ENCODE measurements at places on chromosomes 4 and X.

GRCh38 chr4:38576767-38577166, 87.2 kb upstream of the KLF3 start:
- DNase-seq = no peak

GRCh38 chr4:151407466-151408379, 1.3 kb upstream of the FHIP1A start:
- DNase-seq = no peak

DNA sequence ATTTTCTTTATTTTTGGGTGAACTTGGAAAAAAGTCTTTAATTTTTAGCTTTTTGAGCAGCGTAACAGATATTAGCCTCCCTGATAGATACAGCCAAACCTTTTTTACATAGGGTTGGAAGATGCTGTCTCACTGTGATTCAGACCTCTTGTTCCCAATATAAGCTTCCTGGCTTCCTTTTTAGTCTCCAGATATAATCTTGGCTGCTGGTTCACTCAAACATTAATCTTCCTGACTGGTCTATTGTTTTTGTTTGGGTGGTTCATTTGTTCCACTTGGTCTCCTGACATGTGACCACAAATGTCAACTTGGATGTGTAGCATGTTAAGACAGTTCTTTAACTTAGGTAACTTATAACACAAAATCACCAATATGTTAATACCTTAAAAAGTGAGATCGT, 23.0 kb downstream of the RPA4 start:
- DNase-seq = no peak

GRCh38 chr4:165715211-165715610, 157.8 kb upstream of the TLL1 start:
- DNase-seq = no peak

DNA sequence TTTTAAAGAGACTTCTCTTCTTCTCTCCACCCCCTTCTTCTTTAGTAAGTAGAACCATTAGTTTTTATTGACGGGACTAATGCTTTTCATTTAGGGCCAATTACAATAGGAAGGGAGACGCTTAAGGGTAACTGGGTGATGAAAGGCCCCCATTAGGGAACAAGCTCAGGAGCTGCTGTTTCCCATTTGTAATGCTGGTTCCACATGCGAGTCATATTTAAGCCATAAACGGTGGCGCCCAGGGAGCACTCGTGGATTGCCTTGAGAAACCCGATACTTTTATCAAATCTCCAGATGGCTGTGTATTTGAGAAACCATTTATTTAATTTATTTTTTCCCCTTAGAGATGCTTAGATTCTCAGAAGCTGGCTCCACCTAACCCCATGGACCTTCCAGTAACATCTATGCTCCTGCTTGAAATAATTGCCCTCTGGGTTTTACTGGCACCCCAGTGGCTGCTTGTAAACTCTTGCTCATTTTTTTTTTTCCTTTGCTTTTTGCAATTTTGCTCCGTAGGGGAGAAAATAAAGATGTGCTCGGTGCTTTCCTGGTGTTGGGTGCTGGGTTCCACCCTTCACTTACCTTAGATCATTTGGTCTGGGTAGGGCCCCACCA, 124.2 kb upstream of the MSX1 start:
- DNase-seq = no peak

GRCh38 chr4:77742054-77742453, 77.1 kb downstream of the CNOT6L start:
- DNase-seq = no peak

GRCh38 chrX:1389993-1390285, 2.0 kb downstream of the SLC25A6 start:
- DNase-seq = no peak

GRCh38 chr4:79199743-79200142, 126.1 kb downstream of the NAA11 start:
- DNase-seq = peak; percentile 61

GRCh38 chr4:27327421-27328181, 467.0 kb downstream of the STIM2 start:
- no peak for DNase-seq

DNA sequence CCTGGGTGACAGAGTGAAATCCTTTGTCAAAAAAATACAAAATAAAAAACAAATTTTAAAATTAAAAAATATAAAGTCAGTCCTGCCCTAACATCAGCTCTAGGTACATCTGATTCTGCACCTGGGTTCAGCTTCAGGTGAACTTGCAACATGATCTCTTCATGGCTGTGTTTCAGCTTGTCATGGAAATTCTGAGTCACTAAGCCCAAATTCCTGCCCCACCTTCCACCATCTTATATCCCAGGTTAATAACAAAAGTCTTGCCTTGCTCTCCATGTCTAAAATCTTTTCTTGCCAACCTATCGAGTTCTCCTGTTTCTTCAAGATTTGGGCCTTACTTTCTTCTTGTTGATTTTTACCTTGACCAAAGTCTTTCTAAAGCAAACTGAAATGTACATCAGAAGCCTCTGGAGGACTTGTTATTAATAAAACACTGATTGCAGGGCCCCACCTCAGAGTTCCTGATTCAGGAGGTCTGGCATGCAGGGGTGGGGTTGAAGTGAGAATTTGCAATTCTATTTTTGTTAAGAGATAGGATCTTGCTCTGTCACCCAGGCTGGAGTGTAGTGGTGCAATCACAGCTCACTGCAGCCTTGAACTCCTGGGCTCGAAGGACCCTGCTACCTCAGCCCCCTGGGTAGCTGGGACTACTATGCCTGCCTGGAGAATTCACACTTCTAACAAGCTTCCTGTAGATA, 125.8 kb upstream of the VCX3A start:
- DNase-seq = no peak

DNA sequence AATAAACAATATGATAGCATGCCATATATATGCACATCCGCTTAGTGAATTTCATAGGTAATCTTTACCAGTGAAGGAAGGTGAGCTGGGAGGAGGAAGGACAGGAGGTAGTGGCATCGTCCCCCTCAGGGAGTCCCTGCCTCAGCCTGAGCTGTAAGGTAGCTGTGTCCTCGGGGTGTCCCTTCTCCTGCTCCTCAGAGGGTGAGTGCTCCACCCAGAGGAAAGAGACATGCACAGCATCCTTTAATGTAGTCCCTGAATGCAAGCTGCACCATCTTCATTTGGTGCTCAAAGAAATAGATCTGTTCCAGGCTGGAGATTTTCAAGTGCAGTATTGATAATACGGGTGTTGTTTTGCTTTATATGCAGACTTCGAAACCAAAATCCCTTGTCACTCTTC, 330.4 kb upstream of the SFRP2 start:
- no peak for DNase-seq

- DNase-seq = no peak
Measured at GRCh38 chr4:15605537-15605936, 49.6 kb downstream of the FBXL5 start.

DNA sequence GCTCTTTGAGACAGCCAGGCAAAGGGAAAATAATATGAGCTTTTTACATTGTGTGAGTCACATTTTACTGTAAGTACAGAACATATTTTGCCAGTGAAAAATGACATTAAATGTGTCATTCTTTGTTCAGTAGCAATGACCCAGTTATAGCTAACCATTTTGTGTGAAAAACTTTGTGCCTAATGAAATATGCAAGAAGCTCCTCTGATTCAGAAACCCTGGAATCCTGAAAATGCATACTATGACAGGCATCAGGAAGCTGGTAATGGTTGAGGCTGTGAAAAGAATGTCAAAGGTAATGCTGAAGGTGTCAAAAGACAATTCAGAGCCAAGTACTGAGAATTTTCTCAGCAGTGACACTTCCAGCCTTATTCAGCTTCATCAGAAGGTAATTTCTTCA, 549.5 kb upstream of the SMIM31 start:
- no peak for DNase-seq

- DNase-seq = no peak
Measured at GRCh38 chrX:29890004-29890403, 325.4 kb upstream of the MAGEB2 start.

DNA sequence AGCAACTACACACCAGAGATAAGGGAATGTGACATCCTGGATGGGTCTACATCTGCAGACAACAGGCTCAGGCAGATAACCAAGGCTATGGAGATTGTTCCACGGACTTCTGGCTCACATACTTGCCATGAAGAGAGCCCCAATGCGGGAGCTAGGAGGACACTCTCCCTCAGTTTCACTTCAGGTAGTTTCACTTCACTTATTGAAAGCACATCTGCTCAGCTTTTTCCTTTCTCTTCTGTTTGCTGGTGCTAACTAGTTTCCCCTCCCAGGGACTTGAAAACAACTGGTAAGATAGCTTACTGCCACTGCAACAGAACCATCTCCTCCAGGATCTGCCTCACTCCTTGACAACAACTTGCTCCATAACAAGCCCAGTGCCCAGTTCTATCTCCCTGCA, 1.4 kb upstream of the CT47C1 start:
- no peak for DNase-seq

GRCh38 chrX:134020910-134021309, 35.5 kb upstream of the GPC3 start:
- DNase-seq = no peak

DNA sequence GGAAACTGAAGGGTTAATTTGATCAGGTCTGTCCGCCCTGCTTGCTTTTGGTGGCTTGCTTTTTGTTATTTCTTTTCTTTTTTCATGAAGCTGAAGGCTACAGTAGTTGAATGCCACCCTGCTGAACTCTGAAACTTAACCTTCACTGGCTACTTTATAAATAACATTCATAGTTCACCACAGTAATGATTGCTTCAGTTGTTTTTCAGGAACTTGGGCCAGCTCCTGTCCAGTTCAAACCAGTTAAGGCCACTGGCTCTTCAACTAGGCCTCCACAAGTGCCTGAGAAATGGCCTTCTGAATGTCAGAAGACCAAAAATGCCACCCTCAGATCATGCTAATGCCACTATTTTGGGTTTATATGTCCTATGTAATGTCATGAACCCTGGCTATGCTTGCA, 7.7 kb upstream of the ASB9 start:
- DNase-seq = no peak

- no peak for DNase-seq
Measured at GRCh38 chrX:115616943-115617563, 56.1 kb downstream of the PLS3 start.

DNA sequence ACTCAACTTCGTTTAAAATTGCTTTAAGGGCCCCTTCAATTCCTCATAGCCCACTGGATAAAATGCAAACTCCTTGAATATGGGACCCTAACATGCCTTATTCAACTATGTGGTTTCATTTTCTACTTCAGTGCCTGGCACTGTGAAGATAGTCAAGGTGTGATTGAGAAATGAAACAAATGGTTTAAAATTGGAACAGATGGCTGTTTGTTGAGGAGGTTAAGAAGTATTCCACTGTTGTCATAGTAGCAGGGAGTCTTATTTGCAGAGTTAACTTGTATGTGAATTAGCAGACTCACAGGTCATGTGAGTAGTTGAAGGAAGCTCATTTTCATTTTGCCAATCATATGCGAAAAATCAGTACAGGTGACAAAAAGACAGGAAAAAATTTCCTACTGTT, 593.3 kb downstream of the KCTD8 start:
- DNase-seq = no peak

DNA sequence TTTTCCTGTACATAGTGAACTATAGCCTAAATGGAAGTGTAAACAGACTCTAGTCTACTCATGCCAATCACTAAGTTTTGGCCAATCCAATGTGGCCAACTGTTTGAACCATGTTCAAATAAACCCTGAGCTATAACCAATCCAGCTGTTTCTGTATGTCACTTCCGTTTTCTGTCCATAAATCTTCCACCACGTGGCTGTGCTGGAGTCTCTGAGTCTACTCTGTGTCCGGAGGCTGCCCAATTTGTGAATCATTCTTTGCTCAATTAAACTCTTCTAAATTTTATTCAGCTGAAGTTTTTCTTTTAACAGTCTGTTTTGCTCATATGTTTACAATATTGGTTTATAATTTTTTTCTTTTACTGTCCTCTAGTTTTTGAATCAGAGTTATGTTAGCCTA, 112.3 kb upstream of the BANK1 start:
- DNase-seq = no peak

GRCh38 chr4:96675416-96675815, 835.5 kb downstream of the PDHA2 start:
- no peak for DNase-seq

DNA sequence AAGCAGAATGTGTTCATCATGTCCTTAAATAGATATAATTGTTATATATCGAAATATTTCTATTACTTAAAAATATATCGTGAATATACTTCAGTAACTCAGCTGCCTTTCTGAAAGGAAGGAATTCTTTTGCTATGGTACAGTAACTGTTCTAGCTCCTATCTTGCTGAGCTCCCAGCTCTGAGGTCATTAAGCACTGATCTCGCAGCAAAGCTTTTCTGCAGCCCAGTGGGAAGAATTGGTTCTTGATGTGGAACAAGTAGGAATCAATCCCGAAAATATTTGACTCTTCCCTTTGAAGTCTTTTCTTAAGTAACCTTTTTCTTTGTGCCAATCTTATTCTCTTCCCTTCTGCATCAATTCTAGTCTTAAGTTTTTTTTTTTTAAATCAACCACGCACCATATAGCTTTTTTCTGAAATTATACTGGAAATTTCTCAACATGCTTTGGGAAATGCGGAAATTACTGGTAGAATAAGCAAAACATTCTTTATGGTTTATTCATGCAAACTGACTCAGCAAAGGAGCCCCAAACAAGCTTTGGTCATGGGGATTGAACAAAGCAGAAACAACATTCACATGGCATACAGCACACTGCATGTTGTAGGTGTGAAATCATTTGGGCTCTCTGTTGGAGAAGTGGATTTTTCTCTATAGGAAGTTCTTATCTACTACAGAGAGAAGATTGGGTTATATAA, 428.9 kb upstream of the GNPDA2 start:
- DNase-seq = no peak

DNA sequence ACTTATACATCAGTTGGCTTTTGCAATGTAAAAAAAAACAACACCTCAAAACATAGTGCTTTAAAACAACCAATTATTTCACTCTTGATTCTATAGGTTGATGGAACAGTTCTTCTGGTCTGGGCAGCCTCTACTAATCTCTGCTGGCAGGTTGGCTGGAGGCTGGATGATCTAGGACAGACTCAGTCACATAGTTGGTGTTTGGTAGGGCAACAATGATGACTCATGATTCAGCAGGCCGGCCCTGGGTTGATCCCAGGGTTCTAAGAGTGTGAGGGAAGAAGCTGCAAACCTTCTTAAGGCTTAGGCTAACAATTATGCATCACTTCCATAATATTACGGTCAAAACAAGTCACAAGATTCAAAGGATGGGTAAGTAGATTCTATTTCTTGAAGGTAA, 558.2 kb downstream of the ZNF674 start:
- no peak for DNase-seq

- no peak for DNase-seq
Measured at GRCh38 chr4:38442073-38442788, 221.8 kb upstream of the KLF3 start.

GRCh38 chr4:16588651-16589050, 309.8 kb downstream of the LDB2 start:
- DNase-seq = no peak

GRCh38 chrX:74613370-74614092, 893 bp downstream of the RLIM start:
- DNase-seq = peak; percentile 11

DNA sequence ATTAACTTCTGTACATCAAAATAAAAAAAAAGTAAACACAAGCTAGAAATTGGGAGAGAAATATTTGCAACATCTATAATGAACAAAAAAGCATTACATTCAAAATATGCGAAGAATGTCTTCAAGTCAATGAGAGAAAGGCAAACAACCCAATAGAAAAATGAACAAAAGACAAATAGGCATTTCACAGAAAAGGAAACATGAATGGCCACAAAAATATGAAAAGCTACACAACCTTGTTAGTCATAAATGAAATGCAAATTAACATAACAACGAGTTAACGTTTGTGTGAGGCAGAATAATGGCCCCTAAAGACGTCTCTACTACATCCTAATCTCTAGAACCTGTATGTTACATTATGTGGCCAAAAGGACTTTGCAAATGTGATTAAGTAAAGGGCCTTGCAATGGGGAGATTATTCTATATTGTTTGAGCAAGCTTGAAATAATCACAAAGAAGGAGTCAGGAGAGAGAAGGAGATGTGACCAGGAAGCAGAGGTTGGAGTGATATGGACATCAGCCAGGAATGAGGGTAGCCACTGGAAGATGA, 86.8 kb downstream of the WDFY3 start:
- DNase-seq = no peak
